ENCODE measurements at places on chromosomes 3 and 15. TPM values are rescaled to one million over a fixed set of nuclear protein-coding genes. Genes with fewer than 3 reads are reported as not detected.

DNA sequence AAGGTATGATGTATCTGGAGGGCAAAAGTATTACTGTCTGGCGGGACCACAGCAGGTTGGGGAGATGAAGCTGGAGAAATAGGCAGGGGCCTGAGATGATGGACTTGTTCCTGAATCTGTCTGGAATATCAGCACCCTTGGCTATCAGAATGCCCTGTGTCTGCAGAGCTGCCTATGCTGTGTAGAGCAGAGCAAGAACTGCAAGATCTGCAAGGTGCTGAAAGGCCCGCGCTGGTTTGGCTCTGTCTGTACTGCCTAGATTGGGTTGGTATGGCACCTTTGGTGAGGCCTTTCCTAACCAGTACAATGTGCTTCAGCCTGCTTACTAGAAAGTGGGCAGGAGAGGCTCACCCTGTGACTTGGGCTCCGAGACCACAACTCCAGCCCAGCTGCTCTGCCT, 96.8 kb downstream of the WDR76 start:
- DNase-seq = no peak

Gene DNAH12
- total RNA-seq = 0.06 TPM

- no peak for DNase-seq
Observed at GRCh38 chr3:63051920-63052319, 176.7 kb upstream of the CADPS start.

- peak; percentile 57 for DNase-seq
Observed at GRCh38 chr3:43790060-43790459, 99.3 kb downstream of the ABHD5 start.

- no peak for DNase-seq
Observed at GRCh38 chr3:174598885-174599439, 260.2 kb upstream of the NAALADL2 start.

GRCh38 chr3:140546649-140547048, 131.2 kb upstream of the TRIM42 start:
- DNase-seq = no peak

Gene HYAL3
- total RNA-seq = 1.4 TPM

Gene XCR1
- 0.16 TPM for total RNA-seq

Gene FBN1
- 297 TPM for total RNA-seq

Gene ACTC1
- 0.55 TPM for total RNA-seq

- DNase-seq = no peak
Observed at GRCh38 chr3:195910499-195910845, 2.1 kb upstream of the TNK2 start.

Gene SLC2A2
- total RNA-seq = 0.26 TPM

DNA sequence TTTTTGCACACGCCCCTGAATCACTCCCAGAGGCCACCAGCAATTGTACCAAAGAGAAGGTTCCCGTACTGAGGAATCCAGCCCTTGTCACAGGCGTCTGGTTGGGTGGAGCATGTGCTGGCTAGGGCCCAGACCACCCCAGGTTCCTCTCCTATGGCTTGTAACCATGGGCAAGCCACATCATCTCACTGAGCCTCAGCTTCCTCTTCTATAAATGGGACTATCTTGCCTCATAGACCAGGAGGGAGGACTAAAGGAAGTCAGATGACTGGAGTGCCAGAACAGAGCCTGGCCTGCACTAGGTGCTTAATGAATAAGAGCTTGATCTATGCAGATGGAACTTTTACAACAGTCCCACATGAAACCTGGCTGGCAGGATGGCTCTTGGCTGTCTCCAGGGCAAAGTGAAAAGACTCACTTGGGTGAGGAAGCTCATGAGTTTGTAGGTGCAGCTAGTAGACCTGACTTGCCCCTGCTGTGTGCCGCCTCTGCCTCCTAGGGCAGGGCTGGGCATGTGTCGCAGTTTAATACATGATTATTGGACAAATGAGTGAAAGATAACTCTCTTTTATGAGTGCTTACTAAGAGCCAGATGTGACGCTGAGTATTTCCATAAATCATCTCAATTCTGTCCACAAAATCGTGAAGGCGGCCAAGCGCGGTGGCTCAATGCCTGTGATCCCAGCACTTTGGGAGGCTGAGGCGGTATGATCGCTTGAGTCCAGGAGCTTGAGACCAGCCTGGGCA, 29.3 kb downstream of the CTSH start:
- DNase-seq = peak; percentile 85

DNA sequence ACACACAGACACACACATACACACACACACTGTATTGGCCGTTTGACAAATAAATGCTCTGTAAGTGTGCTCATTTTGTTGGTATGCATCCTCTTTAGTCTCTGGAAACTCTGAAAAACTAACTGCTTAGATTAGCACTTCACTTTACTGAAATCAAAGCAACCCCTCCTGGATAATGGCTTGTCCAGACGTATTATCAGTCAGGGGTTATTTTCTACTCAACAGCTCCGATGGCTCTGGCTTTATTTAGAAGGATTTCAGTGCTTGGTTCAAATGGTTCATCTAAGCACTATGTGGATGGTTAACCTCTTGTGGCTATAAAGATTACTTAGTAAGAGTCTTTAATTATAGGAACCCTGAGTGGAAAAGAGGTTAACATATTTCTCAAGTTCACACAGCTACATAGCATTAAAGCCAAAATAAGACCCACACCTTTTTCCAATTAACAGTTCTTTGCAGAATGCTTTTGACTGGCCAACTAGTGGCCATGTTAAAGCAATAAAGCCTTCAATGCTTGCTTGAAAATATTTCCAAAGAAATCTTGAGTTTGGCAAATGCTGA, 516.1 kb upstream of the NAALADL2 start:
- DNase-seq = no peak

- DNase-seq = no peak
Observed at GRCh38 chr15:39013262-39013661, 448.6 kb upstream of the RASGRP1 start.

GRCh38 chr3:169448501-169448900, 215.0 kb downstream of the MECOM start:
- no peak for DNase-seq

Gene KPNA4
- total RNA-seq = 64.3 TPM

- DNase-seq = no peak
Observed at GRCh38 chr3:3627114-3627513, 172.1 kb upstream of the LRRN1 start.

Gene RARB
- 4.8 TPM for total RNA-seq

DNA sequence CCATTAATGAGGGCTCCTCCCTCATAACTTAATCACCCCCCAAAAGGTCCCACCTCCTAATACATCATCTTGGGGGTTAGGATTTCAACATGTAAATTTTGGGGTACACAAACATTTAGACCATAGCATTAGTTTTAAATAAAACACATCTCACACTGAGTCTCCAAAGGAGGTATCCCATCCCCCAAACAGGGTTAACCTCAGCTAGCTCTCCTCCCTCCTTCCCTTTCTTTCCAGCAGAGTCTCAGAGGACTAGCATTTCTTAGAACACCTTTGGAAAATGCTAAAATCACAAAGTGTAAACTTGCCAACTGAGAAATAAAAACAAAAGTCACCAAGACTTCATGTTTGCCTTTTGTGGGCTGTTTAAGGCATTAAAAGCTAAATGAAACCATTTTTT, 51.2 kb upstream of the FOXB1 start:
- DNase-seq = no peak

- DNase-seq = peak; percentile 91
Observed at GRCh38 chr3:168094877-168095610, 680 bp downstream of the GOLIM4 start.

GRCh38 chr15:75353604-75354003, 6.8 kb downstream of the NEIL1 start:
- DNase-seq = no peak

DNA sequence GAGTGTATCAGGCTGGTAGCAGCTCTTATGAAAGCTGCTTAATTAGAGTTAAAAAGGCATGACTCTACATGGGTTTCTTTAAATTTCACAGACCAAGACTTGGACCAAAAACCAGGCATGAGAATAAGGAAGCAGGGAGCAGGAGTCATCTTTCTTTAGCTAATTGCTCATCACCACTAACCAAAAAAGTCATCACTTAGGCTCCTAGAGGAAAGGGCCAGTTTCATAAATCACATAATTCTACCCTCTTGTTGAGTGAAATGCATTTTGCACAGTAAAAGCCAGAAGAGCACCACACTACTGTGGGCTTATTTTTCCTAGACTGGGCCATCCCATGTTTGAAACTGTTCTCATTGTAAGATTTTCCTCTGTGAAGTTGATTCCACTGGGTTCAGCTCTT, 175.6 kb downstream of the GREM1 start:
- DNase-seq = no peak

DNA sequence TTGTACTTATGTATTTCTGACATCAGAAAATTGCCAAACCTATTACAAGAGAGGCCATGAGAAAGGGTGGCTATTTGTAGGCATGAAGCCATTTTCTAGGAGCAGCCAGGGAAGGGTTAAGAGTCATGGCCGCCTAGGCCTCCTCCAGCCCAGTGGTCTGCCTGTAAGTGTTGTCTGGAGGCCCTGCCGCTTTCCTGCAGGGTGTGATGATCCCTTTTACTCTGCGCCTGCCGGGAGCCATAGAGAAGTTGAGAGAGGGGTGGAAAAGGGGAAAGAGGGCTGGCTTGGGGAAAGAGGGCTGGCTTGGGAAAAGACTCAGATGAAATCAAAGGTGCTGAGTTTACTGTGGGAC, 29.1 kb upstream of the KCTD6 start:
- no peak for DNase-seq

Gene GOLGA6A
- total RNA-seq = not detected

- DNase-seq = no peak
Observed at GRCh38 chr3:189493271-189493670, 137.9 kb upstream of the TP63 start.

DNA sequence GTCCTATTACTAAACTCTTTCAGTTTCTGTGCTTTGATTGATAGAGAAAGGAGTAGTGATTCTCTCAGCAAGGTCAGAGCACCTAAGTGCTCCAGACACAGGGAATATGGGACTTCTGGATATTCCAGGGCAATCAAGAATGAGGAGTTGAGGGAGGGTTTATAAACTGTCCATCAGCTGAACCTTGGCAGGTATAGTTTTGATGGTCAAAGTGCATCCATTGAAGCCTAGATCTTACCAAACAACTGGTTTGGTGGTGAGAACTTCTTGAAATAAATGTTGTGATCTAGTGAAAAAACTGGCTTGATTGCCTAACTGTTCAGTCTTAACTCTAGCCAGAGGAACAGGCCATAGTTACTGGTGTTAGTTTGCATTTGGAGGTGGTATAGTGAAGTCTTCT, 207.0 kb upstream of the ONECUT1 start:
- no peak for DNase-seq

DNA sequence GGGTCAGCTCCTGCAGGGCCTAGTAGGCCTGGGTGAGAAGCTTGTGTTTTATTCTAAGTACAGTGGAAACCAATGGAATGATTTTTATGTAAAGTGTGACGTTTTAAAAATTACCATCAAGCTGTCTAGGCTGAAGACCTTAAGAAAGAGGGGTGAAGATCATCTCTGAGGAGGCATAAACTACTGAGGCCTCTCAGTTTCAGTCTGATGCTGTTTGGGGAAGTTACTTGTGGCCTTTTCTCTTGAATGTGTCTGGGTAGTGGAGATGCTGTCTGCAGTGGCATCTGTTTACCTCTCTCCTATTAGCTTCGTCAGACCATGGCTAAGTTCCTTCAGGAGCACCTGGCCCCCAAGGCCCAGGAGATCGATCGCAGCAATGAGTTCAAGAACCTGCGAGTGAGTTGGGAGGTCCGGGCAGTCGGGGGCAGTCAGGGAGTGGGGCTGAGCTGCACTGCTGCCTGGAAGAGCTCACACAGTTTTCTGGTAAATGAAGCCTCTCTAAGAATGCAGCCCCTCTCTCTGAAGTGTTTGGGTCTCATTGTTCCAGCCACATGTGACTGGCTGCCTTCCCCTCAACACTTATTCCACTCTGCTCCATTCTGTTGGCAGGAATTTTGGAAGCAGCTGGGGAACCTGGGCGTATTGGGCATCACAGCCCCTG, 1.9 kb downstream of the IVD start:
- no peak for DNase-seq

Gene BCL6
- 255 TPM for total RNA-seq

Gene CD96
- 6.9 TPM for total RNA-seq

DNA sequence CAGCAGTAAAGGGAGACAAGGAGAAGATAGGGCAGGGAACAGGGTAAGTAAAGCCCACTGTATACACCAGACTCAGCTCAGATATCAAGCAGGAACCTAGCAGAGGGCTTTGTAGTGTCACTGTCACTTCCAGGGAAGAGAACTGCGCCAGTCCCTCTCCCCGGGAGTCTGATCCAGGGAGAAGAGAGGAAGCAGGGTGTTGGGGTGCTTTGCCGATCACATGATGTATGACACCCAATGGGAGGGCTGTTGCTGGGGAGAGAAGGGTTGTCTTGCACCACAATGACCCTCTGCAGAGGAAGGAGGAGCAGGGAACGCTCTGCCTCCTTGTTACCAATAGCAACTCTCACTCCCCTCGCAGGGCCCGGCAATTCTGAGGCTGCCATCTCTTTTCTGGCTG, 147.2 kb upstream of the SLC2A2 start:
- DNase-seq = no peak

Gene CYP1A2
- not detected for total RNA-seq

DNA sequence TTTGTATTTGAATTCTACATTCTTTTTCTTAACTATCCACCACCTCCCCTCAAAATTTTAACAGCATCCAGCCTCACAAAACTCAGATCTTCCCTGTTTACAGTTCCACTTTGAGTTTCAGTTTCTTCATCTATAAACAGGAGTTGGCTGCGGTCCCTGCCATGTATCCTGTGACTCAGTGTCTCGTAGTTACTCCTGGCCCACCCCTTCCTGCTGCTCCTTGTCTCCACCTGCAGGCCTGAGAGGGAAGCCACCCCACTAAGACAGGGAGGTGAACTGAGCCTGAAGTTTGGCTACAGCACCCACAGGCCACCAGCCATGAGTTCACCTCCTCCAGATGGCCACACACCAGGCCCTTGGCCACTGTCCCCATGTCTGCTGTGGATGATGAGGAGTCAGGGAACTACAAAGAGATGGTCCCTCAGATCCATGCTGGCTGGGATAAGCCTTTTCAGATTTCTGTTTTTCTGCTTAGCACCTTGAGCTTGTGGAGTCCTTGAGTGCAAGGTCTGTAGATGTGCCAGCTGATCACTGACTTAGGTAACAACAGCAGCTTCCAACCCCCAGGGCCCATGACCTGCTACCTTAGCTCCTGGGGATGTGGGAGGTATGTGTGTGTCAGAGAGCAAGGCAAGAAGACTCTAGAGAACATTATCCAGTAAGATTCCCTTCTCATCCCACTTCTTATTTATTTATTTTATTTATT, 37.5 kb downstream of the CD86 start:
- no peak for DNase-seq

DNA sequence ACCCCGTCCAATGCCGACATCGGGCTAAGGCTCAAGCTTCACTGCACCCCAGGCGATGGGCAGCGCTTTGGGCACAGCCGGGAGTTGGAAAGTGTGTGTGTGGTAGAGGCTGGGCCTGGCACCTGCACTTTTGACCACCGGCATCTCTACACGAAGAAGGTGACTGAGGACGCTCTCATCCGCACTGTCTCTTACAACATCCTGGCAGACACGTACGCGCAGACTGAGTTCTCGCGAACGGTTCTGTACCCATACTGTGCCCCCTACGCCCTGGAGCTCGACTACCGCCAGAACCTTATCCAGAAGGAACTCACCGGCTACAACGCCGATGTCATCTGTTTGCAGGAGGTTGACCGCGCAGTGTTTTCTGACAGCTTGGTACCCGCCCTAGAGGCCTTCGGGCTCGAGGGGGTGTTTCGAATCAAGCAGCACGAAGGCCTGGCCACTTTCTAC, 1.0 kb downstream of the PDE12 start:
- DNase-seq = no peak

GRCh38 chr3:32045091-32045915, 61.1 kb upstream of the GPD1L start:
- no peak for DNase-seq

Gene C3orf49
- total RNA-seq = not detected

Gene ARRDC4
- 24.0 TPM for total RNA-seq
